ENCODE measurements at places on chromosomes 3 and 15. TPM values are rescaled to one million over a fixed set of nuclear protein-coding genes. Genes with fewer than 3 reads are reported as not detected.

Gene OR5K4
- total RNA-seq: not detected

Gene ADAMTS7
- total RNA-seq: 4.9 TPM

Gene SAMMSON
- 0.17 TPM for total RNA-seq

Gene HAPLN3
- 12.6 TPM for total RNA-seq

Gene CIDEC
- not detected for total RNA-seq

Gene C3orf52
- total RNA-seq: 2.7 TPM

Gene ACVR2B
- total RNA-seq: 14.1 TPM

Gene PIERCE2
- 6.7 TPM for total RNA-seq

Gene C3orf49
- total RNA-seq: not detected

Gene RLBP1
- total RNA-seq: 3.6 TPM

- DNase-seq: no peak
Observed at GRCh38 chr3:40770061-40770460, 245.3 kb downstream of the ZNF621 start.

DNA sequence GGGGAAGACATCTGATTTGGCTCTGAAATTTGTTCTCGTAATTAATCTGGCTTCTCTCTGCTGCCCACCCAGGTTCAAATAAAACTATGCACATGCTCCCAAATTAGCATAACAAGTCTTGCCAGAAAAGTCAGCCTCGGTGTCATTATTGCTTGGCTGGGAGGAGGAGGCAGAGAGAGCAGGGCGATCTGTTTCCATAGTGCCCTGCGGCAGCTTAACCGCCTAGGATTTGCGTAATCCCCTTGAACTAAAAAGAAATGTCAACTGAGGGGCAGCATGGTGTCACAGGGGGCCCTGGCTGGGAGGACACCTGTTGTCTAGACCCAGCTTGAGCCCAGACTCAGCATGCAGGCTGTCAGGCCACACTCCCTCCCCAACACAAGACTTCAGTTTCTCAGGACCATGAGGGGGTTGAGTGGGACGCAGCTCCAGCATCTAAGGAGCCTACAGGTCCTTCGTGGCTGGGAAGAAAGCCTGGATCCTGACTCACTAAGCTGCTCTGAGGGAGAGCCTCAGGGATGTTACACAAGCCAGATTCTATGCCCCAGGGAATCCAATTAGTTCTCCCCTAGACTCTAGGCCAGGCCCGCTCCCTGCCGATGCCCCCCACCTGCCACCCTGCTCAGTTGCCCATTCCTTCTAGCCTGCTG, 17.3 kb downstream of the MRPS11 start:
- DNase-seq: no peak

GRCh38 chr3:172915911-172916514, 165.5 kb downstream of the ECT2 start:
- no peak for DNase-seq

DNA sequence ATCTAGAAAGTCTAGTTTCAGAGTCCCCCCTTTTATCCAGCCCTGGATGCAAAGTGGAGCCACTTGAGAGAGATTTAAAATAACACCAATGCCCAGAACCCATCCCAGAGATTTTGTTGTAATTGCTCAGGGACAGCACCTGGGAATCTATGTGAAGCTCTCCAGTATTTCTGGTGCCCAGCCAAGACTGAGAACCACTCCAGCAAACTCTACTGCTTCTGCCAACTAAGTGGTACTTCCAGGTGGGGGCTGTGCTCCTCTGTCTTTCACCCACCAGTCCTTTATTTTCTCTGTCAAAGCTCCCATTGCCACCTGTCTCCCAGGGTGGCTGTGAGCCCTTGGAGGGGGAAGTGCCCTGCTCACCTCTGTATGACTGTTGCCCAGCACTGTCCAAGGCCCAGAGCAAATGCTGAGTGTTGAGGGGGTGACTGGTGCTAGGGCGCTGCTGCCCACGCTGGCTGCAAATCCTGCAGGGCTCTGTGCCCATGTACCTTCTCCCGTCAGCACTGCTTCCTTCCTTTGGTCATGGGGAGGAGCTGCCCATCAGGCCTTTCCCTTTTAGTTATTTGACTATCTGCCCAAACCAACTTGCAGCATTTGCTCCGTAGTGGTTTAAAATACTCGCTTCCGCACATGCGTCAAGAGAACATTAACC, 9.4 kb downstream of the CLSTN2 start:
- DNase-seq: no peak

DNA sequence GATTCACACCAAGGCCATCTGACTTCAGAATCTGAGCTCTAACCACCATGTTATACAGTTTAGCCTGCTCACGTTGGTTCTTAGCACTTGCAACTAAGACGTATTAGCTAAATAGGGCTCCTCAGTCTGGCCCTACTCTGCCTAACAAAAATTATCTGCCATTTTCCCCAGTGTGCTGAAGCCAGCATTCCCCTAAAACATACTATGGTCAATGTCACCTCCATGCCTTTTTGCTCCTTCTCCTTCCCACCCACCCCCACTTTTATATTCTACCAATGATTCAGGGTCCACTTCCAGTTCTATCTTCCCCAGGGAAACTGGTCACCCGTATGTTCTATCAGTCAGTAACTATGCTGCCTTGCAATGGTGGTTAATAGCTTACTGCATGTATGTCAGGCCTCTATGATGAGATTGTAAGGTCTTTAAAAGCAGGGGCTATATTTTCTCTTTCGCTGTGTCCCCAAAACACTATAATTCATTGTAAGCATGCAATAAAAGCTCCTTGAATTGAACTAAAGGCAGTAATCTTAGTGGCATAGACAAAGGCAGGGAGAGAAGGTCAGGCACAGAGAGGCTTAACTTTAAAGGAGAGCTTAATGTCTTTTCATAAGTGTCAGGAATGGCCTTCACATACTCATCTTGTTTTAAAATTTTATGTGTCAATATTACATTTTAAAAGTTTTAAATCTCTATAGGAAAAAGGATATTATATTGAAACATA, 23.3 kb downstream of the POPDC2 start:
- DNase-seq: no peak

DNA sequence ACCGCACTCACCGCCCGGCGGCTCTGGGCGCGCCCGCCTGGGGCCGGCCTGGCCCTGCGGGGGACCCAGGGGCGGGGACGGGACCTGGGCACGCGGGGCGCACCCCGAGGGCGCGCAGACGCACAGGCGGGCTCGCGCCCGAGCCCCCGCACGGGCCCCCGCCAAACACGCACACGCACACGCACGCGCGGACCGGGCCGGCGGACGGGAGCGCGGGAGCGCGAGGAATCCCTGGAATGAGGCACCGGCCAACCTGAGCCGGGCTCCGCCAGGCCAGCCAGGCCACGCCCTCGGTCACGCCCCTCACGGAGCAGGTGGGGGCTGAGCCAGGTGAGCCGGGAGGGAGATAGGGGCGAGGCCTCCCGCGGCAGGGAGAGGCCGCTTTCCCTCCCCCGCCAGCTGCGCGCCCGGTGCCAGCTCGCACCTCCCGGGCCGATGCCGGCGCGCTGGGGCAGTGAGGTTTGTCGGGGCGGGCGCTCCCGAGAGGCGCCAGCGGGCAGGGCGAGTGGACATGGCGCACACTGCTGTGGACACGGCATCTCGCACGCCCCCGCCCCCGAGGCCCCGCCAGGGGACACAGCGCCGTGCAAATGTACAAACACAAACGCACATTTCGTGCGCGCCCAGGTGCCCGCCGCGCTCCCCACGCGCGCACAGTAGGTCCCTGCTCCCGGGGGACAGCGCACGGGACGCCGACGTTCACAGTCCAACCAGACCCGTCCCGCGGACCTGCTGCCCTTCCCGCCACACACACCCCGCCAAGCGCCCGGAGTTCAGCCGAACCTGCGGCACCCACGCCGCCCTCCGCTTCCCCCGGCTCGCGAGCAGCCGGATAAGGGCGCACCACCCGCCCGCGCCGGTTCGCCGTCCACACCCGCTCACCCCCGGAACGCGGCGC, 75.9 kb upstream of the VGLL4 start:
- no peak for DNase-seq

GRCh38 chr15:26660241-26660640, 112.6 kb downstream of the GABRB3 start:
- DNase-seq: peak; percentile 94

GRCh38 chr15:67421105-67421504, 99.8 kb upstream of the C15orf61 start:
- DNase-seq: no peak

GRCh38 chr3:139571711-139572110, 32.2 kb upstream of the RBP1 start:
- no peak for DNase-seq

- DNase-seq: no peak
Observed at GRCh38 chr15:84821501-84822021, 4.4 kb downstream of the ALPK3 start.

GRCh38 chr15:49982584-49982983, 136.4 kb downstream of the ATP8B4 start:
- no peak for DNase-seq

GRCh38 chr3:69290006-69290405, 95.9 kb downstream of the FRMD4B start:
- no peak for DNase-seq

GRCh38 chr3:118406562-118406961, 628.1 kb downstream of the IGSF11 start:
- peak; percentile 33 for DNase-seq

DNA sequence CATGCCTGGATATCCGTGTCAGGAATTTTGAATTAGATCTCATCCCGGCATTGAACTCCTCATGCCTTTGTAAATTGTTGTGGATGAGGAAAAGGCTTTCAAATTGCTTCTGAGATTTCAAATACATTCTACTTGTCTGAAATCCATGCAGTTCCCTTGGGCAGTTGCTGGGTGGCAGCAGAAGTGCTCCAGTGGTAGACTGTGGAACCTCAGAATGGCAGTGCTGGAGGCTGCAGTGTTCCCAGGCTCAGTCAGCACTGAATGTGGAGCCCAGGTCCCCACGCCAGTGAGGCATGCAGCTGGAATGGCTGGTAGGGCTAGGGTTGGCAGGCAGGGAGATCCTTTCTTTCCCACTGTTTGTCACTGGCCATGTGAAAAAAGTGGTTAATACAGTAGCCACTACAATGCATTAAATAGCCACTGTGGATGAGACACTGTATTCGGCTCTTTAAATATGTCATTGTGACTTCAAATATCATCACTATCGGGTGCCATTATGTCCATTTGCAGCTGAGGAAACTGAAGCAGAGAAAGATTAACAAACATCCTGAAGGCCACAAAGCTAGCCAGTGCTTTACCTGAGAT, 98.6 kb downstream of the TPRG1 start:
- no peak for DNase-seq

- no peak for DNase-seq
Observed at GRCh38 chr15:70290708-70291107, 193.0 kb upstream of the TLE3 start.

DNA sequence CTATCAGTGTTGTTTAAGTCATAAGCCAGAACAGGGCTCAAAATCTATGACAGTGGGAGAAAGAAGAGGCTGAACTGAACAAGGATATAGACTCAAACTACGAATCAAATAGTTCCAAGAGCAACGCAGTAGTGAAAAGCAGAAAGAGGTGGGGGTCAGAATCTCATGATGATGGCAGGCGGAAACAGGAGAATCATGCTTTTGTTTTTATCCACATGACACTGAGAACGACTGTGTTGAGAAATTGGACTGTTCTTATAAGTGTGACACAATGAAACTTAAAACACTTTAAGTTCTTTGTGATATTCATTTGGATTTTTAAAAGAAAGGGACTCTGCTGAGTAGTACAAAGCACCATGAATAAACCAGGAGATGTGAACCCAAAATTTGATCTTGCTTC, 309.4 kb downstream of the ULK4 start:
- no peak for DNase-seq

GRCh38 chr3:29275309-29275708, 5.6 kb upstream of the RBMS3 start:
- DNase-seq: no peak

- DNase-seq: no peak
Observed at GRCh38 chr15:90239371-90239770, 5.4 kb downstream of the GDPGP1 start.

- no peak for DNase-seq
Observed at GRCh38 chr3:70120357-70120966, 120.9 kb downstream of the SAMMSON start.

DNA sequence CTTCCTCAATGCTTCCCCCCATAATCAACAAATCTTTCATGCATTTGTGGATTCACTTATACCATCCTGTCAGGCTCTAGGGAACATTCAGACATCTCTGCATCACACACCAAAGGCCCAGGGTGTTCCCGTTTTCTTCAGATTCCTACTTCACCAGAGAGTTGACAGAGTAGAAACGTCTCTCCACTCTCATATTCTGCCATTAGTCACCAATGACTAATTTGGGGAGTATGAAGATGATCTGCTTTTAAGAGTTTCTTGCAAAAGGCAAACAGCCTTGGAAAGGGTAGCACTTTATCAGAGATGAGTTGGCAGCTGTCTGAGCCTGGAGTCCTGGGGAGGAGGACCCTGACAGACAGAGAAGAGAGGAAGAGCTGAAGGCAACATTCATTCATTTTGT, 55.8 kb upstream of the DGKG start:
- DNase-seq: no peak

All from spinal cord (tissue), 10 donors.